ENCODE measurements at places on chromosomes 3 and 15.
A peak's percentile ranks its signal among the peaks of the same experiment; 100 is the strongest.

DNA sequence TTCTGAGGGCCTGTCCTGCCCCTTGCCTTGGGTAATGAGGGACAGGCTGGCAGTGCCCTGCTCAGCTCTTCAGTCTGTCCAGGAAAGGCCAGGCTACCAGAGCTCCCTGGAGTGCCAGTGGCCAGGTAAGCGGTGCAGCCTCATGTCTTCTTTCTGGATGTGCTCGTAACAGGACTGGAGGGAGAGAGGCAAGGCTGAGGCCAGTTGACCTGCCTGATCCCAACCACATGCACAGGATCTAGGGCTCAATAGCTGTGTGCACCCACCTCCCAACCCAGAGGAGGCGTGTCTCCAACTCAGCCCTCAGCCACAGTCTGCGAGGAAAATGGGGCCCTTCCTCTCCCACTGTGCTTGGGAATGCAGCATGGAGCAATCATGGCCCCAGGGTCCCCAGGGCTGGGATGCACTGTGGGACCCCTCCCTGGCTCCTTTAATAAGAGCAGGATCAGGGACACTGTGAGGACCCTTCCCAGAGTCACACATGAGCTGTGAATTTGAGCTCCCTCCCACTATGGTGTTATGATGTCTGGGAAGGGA, 22.5 kb downstream of the ALS2CL start:
- no peak for DNase-seq

DNA sequence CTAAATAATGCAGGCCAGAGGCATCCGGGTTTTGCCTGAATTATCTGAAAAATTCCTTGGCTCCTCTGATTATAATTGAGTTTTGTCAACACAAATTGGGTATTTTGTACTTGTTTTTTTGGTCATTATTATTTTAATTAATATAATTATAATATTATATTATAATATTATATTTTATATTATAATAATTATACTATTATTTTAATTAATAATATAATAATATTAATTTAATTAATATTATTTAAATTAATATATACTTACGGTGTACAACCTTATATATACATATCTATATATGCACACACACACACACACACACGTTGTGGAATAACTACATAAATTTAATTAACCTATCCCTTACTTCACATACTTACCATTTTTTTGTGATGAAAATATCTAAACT, 73.5 kb downstream of the RYR3 start:
- no peak for DNase-seq

DNA sequence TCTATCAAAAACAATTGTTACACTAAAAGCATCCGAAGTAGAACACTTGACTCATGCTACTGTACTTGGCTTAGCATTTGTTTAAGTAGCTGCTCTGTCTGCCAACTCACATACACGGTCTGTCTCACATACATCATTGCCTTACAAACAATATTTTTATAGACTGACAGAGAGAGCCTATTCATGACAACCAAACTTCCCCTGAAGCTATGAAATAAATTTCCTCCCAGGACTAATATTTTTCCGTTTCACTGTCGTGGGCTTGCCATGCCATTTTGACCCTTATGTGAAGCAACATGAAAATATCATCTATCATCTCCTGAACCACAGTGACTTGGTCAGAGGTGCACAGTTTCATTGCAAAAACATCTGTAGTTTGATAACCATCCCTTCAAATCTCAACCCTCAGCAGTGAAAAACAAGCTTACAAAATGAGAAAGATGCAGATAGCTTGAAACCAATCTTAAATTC, 66.5 kb upstream of the PYGO1 start:
- DNase-seq: no peak

GRCh38 chr15:50042775-50043174, 76.3 kb downstream of the ATP8B4 start:
- DNase-seq: no peak

DNA sequence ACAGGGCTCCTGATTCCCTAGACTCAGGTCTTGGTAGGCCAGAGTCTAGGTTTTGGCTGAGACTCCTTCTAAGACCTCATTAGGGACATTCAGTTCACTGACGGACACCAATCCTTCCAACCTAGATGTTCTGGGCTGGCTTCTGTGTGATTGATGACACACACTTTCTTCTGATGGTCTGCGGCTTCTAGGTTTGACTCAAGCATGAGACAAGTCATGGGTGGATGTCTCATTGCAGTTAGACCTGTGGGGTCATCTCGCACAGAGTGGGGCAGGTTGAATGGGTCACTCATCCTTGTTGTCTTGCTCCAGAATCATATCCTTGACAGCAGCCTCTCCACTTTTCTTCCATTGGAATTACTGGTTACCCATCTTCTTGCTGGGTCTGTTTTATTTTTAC, 35.8 kb downstream of the ARNT2 start:
- DNase-seq: no peak

GRCh38 chr3:136661282-136661681, 90.9 kb downstream of the STAG1 start:
- no peak for DNase-seq

GRCh38 chr3:4492208-4493013, 737 bp upstream of the ITPR1 start:
- peak; percentile 40 for DNase-seq

DNA sequence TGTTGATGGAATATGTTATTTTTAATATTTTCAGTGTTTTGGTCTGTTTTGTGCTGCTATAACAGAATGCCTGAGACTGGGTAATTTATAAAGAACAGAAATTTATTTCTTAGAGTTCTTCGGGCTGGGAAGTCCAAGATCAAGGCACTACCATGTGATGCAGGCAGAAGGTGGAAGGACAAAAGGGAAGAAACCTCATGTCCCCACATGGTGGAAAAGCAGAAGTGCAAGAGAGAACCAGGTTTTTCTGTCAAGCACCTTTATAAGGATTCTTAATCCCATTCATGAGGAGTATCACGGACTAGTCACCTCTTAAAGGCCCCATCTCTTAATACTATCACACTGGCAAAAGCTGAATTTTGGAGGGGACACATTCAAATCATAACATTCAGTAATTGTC, 57.9 kb upstream of the EPHB3 start:
- DNase-seq: no peak

DNA sequence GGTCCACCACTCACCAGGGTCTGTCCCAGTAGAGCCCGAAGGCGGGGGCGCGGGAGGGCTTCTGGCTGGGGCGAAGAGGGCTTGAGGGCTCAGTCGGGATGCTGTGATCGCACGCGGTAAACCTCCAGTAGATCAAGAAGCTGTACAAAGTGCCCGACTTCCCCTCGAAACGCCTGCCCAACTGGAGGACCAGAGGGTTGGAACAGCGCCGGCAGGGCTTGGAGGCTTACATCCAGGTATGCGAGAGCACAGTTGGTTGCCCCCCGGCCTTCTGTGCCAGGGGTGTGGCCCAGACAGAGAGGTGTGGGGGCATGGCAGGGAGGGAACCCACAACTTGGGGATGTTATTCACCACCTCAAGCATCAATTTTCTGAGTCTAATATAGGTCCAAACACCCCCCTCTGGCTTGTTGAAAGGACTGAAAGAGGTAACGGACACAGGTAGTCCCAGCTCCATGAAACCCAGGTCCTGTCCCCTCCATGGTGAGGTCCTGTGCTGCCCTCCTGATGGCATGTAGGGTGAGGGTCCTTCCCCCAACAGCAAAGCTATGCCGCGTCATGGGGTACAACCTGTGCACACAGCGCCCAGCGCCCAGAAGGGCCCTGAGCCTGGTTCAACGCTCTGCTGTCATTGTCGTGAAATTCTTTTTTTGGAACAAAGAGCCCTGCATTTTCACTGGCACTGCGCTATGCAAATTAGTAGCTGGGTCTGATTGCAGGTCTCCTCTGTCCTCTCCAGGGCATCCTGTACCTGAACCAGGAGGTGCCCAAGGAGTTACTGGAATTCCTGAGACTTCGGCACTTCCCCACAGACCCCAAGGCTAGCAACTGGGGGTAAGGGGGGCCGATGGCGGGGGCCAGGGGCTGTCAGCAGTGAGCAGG, 1.2 kb downstream of the SNX22 start:
- no peak for DNase-seq

DNA sequence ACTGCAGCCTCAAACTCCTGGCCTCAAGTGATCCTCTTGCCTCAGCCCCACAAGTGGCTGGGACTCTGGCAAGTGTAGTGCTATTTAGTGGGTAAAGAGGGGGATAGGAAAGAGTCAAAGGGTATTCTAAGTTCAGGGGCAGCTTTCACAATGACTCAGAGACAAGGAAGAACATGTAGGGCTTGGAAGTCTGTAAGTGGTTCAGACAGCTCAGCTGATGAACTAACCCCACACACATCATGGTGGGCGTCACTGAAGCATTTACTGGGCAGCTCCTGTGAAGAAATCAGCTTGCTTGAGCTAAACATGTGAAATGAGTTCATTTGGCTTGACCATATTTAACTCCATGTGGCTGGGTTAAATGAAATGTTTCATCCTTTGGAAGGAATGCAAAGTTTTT, 34.6 kb upstream of the THSD4 start:
- DNase-seq: no peak

DNA sequence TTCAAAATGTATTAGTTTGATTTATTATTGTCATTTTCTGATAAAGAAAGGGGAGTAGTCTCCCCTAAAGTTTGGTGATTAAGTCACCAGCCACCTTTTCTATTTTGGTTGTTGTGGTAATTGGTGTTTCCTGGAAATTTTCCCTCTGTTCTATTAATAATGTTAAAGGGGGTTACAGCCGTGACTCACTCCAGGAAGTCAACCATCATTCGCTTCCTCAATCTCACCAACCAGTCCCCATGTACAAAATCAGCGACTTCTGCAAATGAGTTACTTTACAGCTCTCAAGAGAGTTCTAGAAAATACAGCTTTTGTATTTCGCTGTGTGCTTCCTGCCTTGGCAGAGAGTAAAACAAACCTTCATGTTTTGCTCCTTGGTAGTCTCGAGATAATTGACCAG, 285.1 kb downstream of the LPP start:
- no peak for DNase-seq

DNA sequence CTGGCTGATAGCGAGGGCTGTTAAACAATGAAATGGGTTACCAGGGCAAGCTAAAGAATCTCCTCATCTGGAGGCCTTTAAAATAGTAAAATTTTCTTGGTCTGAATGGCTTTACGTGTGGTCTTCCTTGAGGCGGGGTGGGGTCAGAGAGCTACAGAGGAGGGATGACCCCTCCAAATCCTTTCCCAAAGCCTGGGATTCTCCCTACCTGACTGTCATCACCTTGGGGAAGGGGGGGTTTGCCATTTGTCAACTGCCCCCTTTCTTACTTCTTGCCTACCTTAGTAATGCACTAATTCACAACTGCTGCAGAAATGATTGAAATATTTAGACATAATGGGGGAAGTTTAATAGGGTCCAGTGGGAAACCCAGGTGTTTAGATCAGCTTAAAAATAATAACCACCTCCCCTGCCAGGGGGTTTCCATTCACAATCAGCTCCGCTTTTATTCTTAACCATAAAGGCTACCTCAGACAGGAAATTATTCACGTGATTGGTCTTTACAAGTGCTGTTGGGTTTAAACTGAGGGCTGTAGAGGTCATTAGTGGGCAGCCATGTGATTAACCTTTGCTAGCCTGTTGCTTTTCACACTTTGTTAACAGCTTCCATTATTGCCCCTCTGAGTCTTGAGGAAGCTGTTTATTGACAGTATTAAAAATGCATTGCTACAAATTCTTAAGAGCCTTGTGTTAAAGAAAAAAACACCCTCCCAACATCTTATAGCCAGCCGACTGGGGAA, 276.5 kb upstream of the ATP11B start:
- no peak for DNase-seq

GRCh38 chr15:88185584-88185983, 71.0 kb downstream of the NTRK3 start:
- no peak for DNase-seq

- DNase-seq: no peak
Observed at GRCh38 chr3:16807391-16807790, 77.4 kb upstream of the PLCL2 start.

DNA sequence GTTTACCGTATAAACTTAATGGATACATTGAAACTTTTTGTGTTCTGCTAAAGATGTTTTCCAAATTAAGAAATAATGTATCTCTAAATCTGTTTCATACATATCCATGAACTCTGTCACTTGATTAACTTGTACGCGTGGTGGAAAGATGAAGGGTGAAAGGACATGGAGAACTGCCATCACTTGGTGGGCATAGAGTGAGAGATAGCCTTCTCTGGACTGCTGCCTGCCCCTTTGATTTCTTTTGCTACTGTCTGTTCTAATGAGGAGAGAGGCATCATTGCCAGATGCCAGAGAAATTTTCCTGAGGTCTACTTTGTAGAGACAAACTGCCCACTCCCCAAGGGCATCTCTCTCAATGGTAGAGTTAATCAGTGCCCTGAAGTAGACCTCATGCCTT, 120.5 kb downstream of the SLMAP start:
- DNase-seq: no peak

DNA sequence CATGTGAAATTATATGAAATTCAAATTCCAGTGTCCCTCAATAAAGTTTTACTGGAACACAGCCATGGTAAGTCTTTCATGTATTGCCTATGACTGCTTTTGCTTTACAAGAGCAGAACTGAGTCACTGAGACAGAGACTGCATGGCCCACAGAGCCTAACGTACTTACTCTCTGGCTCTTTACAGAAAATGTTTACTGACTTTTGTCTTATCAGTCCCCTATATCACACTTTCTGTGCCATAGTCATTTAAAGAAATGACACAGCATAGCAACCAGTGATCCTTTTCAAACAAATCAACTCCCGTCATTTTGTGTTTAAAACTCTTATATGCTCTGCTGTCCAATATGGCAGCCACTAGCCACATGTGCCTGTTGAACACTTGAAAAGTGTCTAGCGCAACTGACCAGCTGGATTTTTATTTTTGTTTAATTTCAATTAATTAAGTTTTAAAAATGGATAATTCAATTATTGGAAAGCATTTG, 129.7 kb upstream of the CDIN1 start:
- DNase-seq: no peak

DNA sequence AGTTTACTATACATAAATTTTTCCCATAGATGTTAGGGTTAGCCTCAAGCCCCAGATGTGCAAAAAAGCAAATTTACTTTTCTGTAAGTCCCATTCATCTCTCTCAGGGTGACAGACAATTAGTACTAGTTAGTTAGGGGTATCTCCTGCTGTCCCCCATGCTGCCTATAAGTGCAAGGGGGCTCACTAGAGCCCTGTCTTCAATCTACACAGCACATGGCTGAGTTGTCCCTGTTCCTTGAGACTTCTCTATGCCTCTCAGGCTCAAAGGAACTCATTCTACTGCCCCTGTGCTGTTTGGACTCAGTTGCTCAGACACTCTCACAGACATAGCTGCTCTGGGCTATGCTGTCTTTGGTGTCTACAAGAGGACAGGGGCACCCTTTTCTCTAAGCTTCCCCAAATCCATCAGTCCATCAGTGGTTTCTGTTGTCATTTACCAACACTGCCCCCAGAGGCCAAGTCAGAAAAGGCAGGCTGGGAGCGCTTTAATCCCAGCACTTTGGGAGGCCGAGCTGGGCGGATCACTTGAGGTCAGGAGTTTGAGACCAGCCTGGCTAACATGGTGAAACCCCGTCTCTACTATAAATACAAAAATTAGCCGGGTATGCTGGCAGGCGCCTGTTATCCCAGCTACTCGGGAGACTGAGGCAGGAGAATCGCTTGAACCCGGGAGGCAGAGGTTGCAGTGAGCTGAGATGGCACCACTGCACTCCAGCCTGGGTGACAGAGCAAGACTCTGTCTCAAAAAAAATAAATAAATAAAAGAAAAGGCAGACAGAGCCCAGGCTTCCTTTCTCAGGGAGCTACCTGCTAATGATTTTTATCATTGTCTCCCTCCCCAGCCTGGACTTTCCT, 31.4 kb upstream of the PRTG start:
- DNase-seq: no peak

GRCh38 chr3:127817406-127817841, 4.9 kb downstream of the MGLL start:
- DNase-seq: no peak
